AG09309 (cell line): ENCODE measurements at places on chromosomes 5 and 9.

- no peak for DNase-seq
Observed at GRCh38 chr5:172525996-172526360, 71.7 kb upstream of the SH3PXD2B start.

GRCh38 chr5:136082390-136083193, 50.1 kb upstream of the SMAD5 start:
- no peak for DNase-seq

DNA sequence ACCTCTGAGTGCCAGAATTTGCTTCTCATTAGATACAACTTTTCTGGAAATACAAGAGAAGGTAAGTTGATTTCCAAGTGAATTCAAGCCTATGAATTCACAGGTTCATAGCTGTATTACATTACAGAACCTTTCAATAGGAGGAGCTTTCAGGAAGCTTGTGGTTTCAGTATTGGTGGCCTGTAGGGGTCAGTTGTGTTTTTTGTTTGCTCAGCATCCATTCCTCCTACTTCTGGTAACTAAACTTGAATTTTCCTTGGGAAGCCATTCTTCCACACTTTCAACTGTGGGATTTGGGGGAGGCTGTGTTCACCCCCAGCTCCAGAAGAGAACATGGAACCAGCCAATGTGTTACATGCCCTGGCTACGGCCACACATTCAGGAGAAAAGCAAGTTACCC, 5.6 kb upstream of the CYSTM1 start:
- DNase-seq = no peak

- DNase-seq = no peak
Observed at GRCh38 chr9:105608721-105609598, 51.0 kb downstream of the FKTN start.

DNA sequence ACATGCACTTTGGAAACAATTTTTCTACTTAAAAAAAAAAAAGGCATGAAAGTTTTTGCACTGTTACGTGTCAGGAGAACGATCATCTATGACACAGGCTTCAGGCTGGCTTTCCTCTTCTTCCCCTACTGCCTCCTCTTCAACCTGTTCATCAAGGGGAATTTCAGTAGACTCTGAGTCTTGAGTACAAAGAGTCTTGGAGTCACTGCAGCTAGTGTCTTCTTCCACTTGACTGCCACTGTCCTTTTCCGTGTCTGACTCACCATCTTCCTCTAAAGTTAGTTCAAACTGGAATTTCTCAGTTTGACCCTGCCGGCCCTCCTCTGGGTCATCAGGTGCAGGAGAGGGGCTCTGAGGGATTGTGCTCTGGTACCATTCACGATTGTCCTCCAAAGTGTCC, 391.7 kb downstream of the RAB3C start:
- DNase-seq = no peak

GRCh38 chr9:136957901-136958300, 5.8 kb downstream of the LCN12 start:
- DNase-seq = no peak

DNA sequence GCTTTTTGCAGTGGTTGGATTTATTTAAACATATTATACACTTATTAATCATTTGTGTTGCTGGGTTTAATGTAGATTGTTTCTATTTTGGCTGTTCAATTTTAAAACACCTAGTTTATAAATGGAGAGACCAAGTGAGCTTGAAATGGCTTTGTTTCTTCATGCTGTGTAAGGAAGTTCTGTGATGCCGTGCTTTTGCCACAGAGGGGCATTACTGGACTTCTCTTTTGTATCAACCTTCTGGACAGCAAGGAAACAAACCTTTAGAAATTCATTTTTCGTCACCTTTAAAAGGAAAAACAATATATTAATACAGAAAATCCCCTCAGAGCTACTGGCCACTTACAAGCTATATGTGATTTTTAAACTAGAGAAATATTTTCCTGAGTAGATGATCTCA, 81.9 kb downstream of the DMRTA1 start:
- DNase-seq = no peak

GRCh38 chr5:1172670-1173404, 28.6 kb upstream of the SLC6A19 start:
- no peak for DNase-seq

DNA sequence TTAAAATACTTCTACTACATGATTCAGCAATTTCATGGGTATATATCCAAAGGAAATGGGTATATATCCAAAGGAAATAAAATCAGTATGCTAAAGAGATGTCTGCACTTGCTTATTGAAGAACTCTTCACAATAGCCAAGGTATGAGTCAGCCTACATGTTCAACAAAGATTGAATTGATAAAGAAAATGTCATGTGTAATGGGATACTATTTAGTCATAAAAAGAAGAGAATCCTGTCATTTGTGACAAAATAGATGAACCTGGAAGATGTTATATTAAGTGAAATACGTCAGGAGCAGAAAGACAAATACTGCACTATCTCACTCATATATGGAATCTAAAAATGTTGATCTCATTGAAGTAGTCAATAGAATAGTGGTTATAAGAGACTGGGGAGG, 944.5 kb upstream of the CTNND2 start:
- no peak for DNase-seq

DNA sequence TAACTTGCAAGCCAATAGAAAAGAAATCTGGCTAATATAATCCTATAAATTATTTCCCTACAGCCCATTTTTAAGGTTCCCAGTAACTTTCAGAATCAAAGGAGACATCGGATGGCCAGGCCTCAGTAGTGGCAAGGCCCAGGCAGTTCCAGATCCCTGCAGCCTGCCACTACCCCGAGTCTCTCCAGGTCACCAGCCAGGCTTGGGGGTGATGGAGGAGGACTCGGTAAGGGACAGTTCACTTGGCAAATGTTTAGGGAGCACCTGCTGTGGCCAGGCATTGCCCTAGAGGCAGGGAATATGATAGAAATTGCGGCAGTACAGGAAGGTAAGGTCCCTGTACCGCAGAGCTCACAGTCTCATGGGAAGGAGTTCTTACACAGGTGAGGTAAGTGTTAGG, 15.2 kb upstream of the LTC4S start:
- no peak for DNase-seq

DNA sequence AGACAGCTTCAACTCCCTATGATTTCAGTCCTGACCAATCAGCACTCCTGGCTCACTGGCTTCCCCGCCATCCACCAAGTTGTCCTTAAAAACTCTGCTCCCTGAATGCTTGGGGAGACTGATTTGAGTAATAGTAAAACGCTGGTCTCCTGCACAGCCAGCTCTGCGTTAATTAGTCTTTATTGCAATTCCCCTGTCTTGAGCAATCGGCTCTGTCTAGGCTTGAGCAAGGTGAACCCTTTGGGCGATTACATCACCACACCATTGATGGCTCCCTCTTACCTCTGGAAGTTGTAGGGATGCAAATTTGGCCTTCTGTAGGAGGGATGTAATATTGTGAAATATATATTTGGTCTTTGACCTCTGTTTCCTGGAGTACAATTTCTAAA, 2.9 kb upstream of the SLC23A1 start:
- no peak for DNase-seq

- DNase-seq = no peak
Observed at GRCh38 chr9:33127881-33128280, 39.3 kb downstream of the B4GALT1 start.

GRCh38 chr9:72589667-72590521, 68.5 kb downstream of the TMC1 start:
- DNase-seq = no peak

DNA sequence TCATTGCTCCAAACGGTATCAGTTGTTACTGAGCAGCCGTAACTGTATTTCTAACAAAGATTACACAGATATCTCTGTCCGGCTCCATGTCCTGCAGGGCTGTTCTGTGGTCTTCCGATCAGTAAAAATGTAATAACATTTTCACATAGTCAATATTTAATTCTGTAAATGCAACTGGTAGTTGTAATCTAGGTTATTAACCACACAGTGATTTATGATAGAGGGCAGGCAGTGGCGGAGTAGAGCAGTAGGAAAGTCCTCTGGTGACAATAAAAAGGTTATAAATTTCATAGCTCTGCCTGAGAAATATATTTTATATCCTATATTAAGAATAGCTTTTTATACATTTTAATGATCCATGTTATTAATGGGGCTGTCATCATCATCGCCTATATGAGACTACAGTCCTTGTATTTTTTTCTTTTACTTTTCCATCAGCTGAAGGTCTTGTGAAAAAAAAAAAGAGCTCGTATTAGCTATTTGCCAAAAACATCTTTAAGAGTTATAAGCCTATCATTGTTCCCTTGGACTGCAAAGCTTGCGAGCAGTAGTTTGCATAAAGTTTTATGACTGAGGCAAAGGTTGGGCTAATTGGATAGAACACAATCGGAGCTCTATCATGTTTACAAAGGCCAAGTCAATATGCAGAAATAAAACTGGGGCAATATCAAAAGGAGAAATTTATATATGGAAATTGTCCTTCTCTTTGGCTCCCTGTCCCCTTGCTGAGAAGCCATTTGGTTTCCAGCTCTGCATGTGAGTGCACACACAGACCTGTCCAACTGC, 648.0 kb downstream of the IRX1 start:
- DNase-seq = no peak

GRCh38 chr9:5419987-5420386, 17.7 kb downstream of the PLGRKT start:
- no peak for DNase-seq

DNA sequence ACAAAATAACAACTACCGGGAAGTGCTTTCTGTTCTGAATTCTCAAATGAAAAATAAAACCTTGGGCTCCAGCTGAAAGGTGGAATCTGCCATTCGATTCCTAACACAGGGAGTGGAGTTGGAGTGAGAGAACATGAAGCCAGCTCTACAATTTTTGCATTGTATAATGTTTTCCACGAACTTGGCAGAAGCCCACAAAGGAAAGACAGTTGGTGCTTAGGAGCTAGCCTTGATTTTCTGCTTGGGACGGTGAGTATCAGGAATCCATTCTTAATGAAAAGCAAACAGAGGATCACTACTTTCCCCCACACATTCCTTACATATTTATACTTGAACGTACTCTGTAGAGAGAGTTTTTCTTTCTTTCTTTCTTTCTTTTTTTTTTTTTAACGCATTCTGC, 74.2 kb upstream of the FBXL7 start:
- no peak for DNase-seq

DNA sequence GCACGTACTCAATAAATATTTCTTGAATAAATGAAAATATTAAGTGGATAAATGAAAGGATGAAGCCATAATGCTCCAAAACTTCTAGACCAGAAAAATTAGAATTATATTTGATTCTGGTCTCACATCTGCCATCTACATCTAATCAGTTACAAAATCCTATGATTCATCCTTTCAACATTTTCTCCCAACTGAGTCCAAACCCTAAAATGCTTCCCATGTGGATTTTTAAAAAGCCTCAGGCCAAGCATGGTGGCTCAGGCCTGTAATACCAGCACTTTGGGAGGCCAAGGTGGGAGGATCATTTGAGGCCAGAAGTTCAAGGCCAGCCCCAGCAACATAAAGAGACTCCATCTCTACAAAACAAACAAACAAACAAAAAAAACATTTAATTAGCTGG, 31.6 kb upstream of the FST start:
- no peak for DNase-seq

DNA sequence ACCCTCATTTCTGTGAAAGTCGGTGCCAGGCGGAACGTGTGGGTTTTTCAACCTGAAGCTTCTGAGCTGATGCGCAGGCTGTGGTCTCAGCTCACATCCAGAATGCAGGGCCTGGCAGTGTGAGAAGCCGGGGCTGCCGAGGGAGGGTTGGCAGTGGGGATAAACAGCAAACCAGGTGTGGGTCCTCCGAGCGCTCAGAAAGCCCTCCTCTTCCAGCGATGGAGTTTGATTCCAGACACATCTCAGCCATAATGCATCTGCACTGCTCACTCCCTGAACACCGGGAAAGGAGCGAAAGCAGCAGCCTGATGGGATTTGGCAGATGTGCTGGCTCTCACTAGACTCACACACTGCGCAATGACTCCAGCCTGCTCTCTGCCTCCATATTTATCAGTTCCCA, 280.1 kb downstream of the HSPA4 start:
- no peak for DNase-seq

DNA sequence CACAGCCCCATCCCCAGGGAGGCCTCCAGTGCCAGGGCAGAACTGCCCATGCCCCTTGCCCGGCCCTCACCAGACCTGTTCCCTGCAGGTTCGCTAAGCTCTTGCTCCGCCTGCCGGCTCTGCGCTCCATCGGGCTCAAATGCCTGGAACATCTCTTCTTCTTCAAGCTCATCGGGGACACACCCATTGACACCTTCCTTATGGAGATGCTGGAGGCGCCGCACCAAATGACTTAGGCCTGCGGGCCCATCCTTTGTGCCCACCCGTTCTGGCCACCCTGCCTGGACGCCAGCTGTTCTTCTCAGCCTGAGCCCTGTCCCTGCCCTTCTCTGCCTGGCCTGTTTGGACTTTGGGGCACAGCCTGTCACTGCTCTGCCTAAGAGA, 110.1 kb downstream of the RXRA start:
- DNase-seq = no peak

DNA sequence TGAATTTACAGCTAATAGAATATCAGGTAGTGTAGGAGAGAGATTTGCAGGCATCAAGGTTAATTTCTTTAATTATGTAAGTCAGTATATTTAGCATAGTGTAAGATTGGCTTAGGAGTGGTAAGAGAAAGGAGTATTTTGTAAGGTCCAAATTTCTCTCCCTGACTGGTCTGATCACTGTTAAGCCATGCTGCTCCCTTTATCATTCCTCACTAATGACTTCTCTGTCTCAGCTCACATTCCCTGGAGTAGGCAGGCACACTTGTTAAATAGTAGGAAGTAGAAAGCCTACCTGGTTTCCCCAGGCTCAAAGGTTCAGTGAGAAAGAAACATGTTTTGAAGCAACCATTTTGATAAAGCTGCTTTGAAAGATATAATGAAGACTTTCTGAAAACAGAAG, 90.7 kb downstream of the SMIM15 start:
- no peak for DNase-seq

DNA sequence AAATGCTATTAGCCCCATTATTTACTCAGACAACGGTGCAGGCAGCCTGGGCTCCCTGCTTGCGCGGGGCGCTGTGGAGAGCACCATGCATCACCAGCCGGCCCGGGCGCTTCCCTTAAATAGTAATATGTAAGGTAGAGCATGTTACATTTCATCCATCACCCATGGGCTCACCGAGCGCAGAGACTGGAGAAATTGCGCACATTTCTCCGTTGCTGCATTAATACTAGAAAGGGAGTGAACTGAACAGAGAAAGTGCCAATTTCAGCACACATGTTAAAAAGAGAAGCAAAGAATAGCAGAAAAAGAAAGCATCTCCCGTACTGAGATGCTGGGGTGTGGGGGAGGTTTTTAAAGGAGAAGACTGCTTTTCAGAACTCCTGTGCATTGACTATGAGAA, 400.3 kb downstream of the ZSWIM6 start:
- DNase-seq = no peak

GRCh38 chr9:90891308-90892040, 89.9 kb downstream of the SYK start:
- DNase-seq = no peak
